ENCODE measurements at places on chromosomes 11 and 22.

- DNase-seq = no peak
Observed at GRCh38 chr11:82405421-82405820, 328.2 kb downstream of the FAM181B start.

DNA sequence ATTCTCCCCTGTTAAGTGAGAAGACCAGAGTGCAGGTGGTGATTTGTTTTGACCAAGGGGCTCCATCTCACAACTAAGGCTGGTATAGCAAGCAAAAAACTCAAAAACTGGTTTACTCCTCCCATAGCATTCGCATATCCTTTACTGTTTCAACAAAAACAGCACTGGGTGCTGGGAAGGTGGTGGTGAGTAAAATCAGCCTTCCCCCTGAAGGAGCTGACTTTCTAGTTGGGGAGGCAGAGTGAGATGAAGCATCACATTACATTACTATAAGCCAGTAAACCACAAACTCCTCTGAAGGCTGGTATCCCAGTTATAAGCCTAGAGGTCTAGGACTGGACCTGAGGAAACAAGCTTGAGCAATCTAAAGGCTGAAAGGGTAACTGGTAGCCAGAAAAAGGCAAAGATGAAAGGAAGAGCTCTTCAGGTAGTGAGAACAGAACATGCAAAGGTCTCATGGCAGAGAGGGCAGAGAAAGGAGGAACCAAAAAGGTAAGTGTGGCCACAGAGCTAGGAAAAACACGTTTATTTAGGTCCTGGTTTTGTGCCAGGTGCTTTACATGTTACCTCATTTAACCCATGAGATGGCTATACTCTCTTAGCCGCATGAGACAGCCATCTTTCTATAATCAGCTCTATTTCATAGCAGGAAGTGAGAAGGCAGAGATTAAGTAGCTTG is 22.3 kb downstream of the TMEM123 start:
- DNase-seq = no peak

- no peak for DNase-seq
Observed at GRCh38 chr11:256952-257737, 20.4 kb downstream of the PSMD13 start.

GRCh38 chr11:126522606-126523005 is 167.1 kb downstream of the ST3GAL4 start:
- DNase-seq = no peak

GRCh38 chr22:23113847-23114720 is 27.7 kb downstream of the RSPH14 start:
- DNase-seq = no peak

GRCh38 chr22:34800260-34800980 is 265.5 kb upstream of the ISX start:
- DNase-seq = no peak

- DNase-seq = no peak
Observed at GRCh38 chr11:75836417-75836816, 21.4 kb downstream of the UVRAG start.

- peak; percentile 79 for DNase-seq
Observed at GRCh38 chr11:76318744-76319384, 62.1 kb downstream of the THAP12 start.

GRCh38 chr11:16796311-16796710 is 57.9 kb downstream of the C11orf58 start:
- no peak for DNase-seq

- DNase-seq = no peak
Observed at GRCh38 chr11:71163371-71163770, 89.0 kb downstream of the SHANK2 start.
